Activated CD4-positive, alpha-beta T cell treated with anti-CD3 and anti-CD28 coated beads, Interleukin-10, Interleukin-2, amounts not matched to agents 100 ng/mL and 50 ng/mL, durations not matched to agents 16 hours and 8 hours (primary cell): ENCODE measurements at places on chromosomes 7 and 10.
A peak's percentile ranks its signal among the peaks of the same experiment; 100 is the strongest.

GRCh38 chr7:16463520-16463919, 2.0 kb downstream of the SOSTDC1 start:
- DNase-seq = no peak

GRCh38 chr10:117987244-117987909, 59.4 kb downstream of the RAB11FIP2 start:
- no peak for DNase-seq

- no peak for DNase-seq
These were observed 184.7 kb downstream of the EXOC4 start for GRCh38 chr7:133437544-133437943.

GRCh38 chr10:27225642-27226257, 14.8 kb downstream of the ACBD5 start:
- DNase-seq = peak; percentile 34

- no peak for DNase-seq
These were observed 6.9 kb downstream of the ITPRIP start for GRCh38 chr10:104331208-104331838.
